ENCODE measurements at places on chromosomes 4 and X.

- no peak for DNase-seq
These were observed 5.7 kb downstream of the IL2 start for GRCh38 chr4:122450847-122451246.

- no peak for DNase-seq
These were observed 329.2 kb downstream of the INPP4B start for GRCh38 chr4:142516686-142517526.

- DNase-seq, result no peak
These were observed 23.4 kb downstream of the CYTL1 start for GRCh38 chr4:4995908-4996265.

- DNase-seq, result no peak
These were observed 330.1 kb upstream of the HAND2 start for GRCh38 chr4:173860094-173860493.

DNA sequence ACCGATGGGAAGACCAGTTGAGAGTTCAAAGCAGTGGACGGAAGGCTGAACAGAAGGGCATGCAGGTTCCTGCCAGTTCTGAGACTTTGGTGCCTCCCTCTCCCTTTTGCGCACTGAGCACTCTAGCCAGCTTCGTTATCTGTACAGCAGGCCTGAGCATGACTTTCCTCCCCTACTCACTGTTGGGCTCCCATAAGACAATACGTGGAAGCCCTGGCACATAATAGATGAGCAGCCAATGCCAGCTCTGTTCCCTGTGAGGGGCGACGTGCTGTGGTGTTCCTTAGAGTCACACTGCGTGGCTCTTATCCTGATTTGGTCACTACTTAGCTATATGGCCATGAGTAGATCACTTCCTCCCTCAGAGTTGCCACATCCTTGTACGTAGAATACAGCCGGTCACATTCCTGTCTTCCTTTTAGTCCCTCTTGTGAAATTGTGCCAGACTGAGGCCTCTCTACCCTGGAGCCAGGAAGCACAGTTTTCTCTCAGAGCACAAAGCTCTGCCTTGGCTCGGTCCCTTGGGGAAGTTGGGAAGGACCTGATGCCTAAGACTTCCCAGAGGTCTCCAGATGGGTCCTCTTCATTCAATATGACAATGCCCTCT lies 160.4 kb upstream of the MAMLD1 start:
- DNase-seq, result no peak

DNA sequence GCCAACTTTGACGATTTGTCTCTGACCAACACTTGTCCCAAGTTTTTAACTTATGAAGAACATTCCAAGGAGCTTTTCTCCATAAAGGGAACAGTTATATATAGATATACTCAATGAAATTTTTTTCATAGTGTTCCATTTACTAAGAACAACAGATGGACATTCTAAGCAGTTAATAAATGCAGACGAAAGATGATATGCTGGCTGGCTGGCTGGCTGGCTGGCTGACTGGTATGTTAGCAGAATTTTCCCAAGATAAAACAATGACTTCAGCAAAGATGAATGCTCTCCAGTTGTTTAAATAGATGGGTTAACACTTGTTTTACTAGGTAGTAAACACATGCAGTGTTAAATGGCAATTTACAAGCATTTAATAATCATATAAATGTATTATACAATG lies 62.2 kb downstream of the SPANXN3 start:
- no peak for DNase-seq

DNA sequence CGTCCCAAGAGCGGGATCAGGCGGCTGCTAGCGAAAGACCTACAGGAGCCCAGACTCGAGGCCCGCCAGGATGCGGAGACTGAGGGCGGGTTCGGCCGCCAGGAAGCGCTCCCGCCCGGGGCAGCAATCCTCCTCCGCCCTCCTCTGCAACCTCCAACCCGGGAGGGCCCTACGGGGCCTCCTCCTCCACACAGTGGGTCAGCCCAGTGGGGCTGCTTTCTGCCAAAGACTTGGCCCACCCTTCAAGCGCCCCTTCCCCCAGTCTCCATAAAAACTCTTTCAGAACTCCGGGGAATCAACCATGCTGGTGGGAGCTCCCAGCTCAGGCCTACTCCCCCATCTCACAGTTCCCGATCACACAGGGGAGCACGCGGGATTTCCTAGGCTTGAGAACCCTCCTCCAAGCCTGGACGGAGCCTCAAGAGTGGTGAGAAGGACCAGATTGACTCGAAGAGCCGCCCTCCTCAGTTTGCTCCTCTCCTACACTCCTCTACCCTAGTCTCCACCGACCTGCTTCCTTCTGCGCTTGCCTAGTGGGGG lies 77.5 kb downstream of the RLIM start:
- DNase-seq, result no peak

DNA sequence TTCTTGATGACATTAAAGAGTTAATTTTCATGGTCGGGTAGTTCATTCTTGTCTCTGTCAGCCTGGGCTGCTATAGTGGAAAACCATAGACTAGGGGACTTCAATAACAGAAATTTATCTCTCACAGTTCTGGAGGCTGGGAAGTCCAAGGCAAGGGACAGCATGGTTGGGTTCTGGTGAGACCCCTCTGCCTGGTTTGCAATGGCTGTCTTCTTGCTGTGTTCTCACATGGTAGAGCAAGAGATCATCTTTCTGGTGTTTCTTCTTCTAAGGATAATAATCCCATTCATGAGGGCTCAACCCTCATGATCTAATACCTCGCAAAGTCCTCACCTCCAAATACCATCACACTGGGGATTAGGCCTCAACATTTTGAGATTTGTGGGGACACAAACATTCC lies 50.1 kb downstream of the RHOH start:
- no peak for DNase-seq

DNA sequence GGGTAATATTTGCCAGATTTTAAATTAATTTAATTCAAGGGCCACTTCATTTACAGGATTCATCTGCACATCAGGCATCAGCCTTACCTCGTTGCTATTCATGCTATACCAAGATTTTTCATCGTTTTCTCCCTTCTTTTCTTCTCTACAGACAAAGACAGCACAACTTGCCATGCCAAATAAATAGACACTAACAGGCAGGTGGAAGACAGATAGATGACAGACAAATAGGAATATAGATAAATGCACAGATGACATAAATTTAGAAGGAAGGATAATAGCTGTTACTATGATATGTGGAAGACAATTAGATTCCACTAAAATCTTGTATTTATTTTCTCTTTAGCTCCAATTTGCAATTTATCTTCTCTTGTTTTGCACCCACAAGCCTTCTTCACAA lies 164.5 kb upstream of the ARX start:
- DNase-seq, result no peak

DNA sequence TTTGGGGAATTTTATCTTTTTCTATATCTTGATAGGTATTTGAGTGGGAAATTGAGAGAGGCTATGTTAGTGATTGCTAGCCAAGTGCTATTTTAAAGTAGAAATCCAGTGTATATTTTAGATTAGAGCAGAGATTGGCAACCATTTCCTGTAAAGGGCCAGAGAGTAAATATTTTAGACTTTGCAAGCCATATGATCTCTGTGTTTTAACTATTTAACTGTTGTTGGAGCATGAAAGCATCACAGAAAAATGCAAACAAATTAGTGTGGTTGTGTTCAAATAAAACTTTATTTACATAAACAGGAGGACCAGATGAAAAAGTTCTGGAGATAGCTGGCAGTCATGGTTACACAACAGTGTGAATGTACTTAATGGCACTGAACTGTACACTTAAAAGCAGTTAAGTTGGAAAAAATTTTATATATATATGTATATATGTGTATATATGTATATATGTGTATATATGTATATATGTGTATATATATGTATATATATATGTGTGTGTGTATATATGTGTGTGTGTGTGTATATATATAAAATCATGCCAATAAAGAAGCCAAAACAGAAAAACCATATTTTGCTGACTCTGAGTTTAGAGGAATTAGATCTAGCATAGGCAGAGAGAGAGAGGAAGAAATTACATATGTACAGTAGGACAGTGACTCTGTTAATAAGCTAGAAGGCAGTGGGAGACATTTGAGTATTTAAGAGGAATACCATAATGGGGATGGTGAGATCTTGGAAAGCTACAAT lies 83.4 kb downstream of the TMEM164 start:
- no peak for DNase-seq

GRCh38 chr4:6198278-6198677 lies 2.1 kb downstream of the JAKMIP1 start:
- no peak for DNase-seq

Measured in activated naive CD8-positive, alpha-beta T cell treated with anti-CD3 and anti-CD28 coated beads, Interleukin-2, amount 50 U/mL, for 16 hours (primary cell).